ENCODE measurements at places on chromosomes 11 and 22.

- no peak for DNase-seq
Observed at GRCh38 chr11:100367892-100368291, 319.2 kb upstream of the ARHGAP42 start.

DNA sequence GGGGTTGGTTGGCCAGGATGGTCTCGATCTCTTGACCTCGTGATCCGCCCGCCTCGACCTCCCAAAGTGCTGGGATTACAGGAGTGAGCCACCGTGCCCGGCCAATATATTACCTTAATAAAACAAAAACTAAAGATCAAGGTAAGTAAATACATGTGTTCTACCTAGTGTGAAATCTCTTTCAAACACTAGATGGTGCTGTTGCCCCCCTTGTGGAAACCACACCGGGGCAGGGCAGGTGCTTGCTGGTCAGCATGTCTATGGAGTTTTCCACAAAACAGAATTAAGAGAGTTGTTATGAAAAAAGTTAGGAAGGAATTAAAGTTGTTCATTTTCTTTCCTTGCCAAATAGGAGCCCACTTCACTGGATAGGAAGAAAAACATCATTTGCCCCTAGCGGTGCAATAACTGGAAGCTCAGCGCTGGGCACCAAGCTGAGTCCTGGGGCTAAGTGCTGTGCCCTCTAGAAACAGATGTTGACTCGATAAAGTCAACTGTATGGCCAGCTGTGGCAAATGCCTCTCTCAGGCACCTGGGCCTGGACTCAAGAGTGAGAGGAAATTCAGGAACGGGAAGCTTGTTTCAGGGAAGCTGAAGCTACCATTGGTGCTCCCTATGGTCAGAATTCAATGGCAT lies 6.3 kb upstream of the KCNJ5 start:
- DNase-seq, result peak; percentile 74

- peak; percentile 61 for DNase-seq
Observed at GRCh38 chr11:128733440-128734102, 39.7 kb downstream of the FLI1 start.

DNA sequence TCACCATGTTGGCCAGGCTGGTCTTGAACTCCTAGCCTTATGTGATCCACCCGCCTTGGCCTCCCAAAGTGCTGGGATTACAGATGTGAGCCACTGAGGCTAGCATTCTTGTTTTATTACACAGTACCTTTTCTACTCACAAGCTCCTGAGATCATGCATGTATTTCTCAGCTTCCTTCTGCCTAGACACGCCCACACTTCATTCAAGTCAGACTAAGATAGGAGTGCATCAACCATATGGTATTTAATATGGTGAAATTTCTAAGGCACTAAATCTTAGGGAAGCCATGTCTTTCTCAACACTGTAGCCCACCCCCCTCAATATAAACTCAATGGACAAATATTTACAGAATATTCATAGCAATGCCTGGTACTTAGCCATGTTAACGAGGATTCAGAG lies 62.1 kb downstream of the SLC25A17 start:
- no peak for DNase-seq

DNA sequence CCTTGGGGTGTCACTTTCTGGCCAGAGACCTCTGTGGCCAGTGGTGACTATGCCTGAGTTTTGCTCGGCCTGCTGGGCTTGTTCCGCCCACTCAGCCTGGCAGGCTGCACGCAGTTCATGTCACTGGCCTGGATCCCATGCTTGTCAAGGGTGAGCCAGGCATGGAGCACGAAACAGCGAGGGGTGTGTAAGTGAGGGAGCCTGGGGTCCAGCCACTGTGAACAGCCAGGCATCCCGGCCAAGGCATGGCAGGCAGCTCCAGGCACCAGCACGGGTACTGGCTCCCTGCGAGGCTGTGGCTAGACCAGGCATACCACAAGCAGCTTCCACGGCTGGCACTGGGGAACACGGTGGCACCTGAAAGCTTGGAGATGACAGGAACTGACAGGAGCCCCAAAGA lies 214.3 kb downstream of the LRRC4C start:
- no peak for DNase-seq

DNA sequence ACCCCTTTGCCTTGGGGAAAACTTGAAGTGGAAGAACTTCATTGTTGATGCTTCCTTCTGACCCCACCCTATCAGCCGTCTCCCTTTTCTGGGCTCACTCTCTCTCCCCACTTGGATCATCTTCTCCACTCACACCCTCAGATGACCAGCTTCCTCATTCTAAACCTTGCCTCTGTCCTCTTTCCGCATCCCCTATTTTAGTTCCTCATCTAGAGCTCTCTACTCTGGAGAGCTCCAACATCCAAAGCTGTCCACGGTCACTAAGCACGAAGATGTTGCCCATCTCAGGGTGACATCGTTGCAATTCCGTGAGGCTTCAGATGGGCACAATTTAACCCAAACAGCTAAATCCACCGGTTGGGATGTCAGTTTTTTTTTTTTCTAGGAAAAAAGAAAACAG lies 31.6 kb upstream of the ME3 start:
- no peak for DNase-seq

GRCh38 chr11:1293619-1294015 lies 15.8 kb downstream of the TOLLIP start:
- peak; percentile 49 for DNase-seq

GRCh38 chr11:101277036-101277435 lies 147.4 kb upstream of the PGR start:
- no peak for DNase-seq

GRCh38 chr22:33034753-33035152 lies 23.4 kb downstream of the SYN3 start:
- DNase-seq, result no peak

DNA sequence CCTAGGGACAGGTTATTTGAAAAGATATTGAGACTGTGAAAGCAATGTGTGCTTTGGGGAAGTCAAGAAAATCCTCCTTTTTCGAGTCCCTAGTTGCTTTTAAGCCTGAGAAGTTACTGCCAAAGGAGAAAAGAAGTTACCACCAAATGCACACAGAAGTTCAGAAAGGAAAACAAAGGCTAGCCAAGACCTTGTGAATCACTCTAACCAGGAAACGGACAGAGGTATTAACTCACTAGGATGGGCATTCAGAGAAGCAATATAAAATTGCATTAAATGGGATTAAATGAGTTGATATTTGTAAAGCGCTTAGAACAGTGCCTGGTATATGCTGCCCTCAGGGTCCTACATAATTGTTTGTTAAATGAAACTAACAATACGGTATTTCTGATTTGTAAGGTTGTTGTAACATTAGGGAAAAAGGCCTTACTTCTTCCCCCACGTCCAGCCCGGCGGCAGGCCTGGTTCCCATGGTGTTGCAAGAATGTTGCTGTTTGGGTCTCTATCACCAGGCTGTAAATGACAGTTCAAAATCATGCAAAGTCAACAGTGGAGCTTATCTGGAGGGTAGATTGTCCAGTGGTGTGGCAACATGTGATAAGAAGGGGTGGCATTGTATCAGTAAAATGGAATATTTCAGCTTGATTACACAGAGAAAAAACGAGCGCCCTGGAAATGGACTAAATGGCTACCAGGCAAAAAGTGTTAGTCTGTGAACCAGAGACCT lies 7.1 kb downstream of the TMA7B start:
- no peak for DNase-seq

DNA sequence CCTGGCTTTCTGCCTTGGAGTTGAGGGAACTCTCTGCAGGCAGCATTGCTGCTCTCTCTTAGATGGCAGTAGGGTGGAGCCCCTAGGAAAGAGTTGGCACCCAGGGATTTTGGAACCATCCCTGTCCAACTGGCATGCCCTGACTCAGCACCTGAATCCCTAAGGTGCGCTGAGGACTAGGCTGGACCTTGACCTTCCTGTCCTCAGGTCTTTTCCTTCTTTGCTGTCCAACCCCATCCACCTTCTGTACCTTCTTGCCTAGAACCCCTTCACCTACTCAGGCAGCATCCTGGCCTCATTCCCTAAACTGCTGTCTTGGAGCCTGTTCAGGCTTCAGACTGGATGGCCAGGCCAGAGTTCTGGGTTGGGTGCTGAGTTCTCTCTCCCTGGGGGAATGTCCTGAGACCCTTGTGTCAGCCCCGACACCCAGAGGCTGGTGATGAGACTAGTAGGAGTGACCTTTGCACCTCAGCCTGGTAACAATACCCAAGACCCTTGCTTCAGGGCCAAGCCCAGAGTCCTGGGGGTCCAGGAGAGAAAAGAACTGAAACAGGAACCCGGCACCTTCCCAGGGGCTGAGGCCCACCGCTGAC lies 2.5 kb upstream of the POLD4 start:
- DNase-seq, result no peak

GRCh38 chr11:111778047-111778558 lies 11.9 kb upstream of the PPP2R1B start:
- DNase-seq, result no peak

- DNase-seq, result no peak
Observed at GRCh38 chr22:50439871-50440331, 34.9 kb downstream of the SBF1 start.

GRCh38 chr11:113345978-113346377 lies 31.6 kb downstream of the TTC12 start:
- DNase-seq, result no peak

DNA sequence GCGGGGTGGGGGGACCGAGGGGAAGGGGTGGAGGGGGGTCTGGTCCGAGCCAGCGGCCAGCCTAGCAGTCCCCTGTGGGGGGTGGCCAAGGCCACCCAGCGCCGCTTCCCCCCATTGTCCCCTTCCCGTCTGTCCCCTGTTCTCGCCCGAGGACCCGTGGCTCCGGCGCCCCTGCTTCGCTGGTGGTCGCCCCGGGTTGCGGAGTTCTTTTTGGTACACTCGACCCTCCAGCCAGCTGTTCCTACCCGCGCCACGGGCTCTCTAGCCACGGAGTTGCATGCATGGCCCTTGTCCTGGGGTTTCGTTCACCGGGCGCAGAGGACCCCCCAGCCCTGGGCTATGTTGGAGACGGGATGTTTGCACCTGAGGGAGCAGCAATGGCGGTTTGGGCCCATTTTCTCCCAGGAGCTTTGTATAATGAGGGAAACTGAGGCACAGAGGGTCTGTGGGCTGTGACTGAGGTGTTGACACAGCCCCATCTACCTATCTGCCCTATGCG lies 489 bp downstream of the RNF214 start:
- peak; percentile 31 for DNase-seq

DNA sequence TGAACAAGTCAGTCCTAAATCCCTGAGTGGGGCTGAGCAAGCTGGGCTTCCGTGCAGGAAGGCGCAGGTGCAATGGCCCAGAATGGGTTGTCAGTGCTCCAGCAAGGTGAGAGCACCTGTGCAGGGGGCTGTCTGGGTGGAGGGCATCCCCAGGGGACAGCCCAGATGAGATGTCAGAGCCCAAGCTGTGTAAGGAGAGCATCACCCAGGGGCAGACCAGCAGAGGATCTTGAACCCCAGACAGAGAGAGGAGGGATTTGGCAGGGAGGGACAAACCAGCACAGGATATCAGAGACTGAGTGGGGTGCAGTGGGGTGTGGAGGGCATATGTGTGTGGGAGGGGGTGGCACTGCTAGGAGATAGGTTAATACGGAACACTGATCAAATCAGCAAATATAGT lies 114.9 kb upstream of the TMEM45B start:
- DNase-seq, result no peak

DNA sequence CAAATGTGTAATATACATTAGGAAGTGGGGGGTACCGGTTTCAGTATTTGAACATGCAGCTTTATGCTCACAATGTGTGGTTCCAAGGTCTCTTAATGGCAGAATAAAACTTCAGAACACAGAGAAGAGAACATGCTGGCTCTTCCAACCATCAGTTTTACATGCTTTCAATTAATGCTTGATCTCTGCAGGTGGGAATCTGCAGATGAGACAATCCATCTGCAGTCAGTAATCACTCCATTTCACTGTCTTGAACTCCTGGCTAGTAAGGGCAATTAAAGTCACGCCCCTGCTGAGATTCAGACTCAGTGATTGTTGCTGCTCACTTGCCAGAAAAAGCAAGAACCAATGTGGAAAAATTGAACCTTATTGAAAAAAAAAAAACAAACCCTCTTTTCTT lies 945.7 kb downstream of the DLG2 start:
- DNase-seq, result no peak

DNA sequence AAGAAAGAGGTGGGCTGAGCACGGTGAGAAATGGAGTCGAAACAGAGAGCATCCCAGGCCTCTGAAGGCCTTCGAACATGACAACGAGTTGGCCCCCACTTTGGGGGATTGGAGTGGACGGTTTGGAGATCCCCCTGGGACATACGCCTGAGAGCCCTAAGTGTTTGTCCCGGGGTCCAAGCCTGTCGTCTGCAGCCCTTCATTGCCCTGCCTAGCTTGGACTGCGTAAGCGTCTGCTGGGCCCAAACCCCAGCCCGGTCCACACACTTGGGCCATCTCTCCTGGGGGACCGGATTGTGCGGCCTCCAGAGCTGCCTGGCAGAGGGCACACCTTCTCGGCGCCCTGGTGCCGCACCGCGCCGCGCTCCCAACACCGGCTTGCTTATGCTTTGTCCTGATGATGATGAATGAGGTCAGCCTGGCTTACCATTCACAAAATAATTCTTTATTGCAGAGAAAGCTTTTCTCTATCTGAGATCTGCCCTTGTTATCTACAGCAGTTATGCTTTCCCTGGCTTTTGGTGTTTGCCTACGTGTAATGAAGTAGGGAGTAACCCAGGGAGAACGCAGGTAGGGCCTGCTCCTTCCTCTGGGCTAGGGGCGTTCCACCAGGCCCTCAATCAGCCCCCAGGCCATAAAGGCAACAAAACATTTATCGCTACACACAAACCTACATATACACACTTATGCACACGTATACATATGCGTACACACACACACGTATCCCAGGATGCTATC lies 85.9 kb upstream of the PPARA start:
- no peak for DNase-seq

GRCh38 chr11:44848203-44848962 lies 102.3 kb downstream of the TP53I11 start:
- DNase-seq, result no peak

GRCh38 chr11:79116600-79116999 lies 324.2 kb downstream of the TENM4 start:
- no peak for DNase-seq

DNA sequence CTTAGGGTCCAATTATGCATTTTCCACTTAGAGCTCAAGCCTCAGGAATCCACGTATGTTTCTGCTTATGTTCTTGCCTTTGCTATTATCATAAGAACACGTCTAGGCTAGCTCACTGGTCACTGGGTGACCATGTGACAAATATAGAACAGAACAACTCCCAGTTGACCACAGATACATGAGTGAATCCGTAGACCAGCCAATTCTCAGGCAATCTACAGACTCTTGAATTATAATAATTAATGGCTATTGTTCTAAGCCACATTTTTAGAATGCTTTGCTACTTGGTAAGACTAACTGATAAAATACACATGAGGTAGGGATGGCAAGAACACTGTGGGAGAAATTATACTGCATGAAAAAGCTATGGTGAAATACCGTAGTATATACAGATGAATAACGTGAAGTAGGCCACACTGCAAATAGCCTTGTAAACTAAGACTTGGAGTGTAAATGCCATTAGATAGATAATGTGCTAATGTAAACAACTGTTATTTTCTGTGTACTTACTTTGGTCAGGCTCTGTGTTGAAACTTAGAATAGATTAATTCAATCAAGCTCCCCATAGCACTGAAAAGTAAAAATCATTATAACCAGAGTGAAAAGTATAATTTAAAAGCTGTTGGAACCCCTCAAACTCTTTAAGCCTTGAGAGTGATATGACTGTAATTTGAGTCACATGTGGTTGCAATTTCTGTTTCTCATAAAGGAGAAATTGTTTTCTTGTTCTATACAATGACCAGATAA lies 366.2 kb upstream of the CCDC179 start:
- no peak for DNase-seq

GRCh38 chr11:59713745-59714144 lies at the start of gene OR10V1:
Gene OR10V1 (minus strand): TSS chr11:59713845. CDS start chr11:59713845, 0 bp downstream.
- DNase-seq, result no peak
